Activated T-helper 1 cell treated with anti-CD3 and anti-CD28 coated beads, Interleukin-12 subunit alpha, Interleukin-12 subunit beta, Interleukin-2, Interleukin-4 antibody, amounts not matched to agents 30 ng/mL and 10 ng/mL and 1 ng/mL, durations not matched to agents 14 hours and 24 hours and 36 hours (primary cell): ENCODE measurements at places on chromosomes 3 and 15. TPM values are rescaled to one million over a fixed set of nuclear protein-coding genes. Genes with fewer than 3 reads are reported as not detected.

The RHCG gene
- not detected in 2 replicates for total RNA-seq

The ASB7 gene
- 18.3 and 18.7 TPM in 2 replicates for total RNA-seq

The RLBP1 gene
- not detected in 2 replicates for total RNA-seq

The ALS2CL gene
- total RNA-seq = 0.10 and 0.22 TPM in 2 replicates

The CEMIP gene
- total RNA-seq = 0.03 and 0.05 TPM in 2 replicates

The ANKRD34C gene
- not detected in 2 replicates for total RNA-seq

The CORO2B gene
- 0.10 TPM in 1 of 2 replicates, not detected in the other for total RNA-seq
